ENCODE measurements at places on chromosomes 4 and X.

DNA sequence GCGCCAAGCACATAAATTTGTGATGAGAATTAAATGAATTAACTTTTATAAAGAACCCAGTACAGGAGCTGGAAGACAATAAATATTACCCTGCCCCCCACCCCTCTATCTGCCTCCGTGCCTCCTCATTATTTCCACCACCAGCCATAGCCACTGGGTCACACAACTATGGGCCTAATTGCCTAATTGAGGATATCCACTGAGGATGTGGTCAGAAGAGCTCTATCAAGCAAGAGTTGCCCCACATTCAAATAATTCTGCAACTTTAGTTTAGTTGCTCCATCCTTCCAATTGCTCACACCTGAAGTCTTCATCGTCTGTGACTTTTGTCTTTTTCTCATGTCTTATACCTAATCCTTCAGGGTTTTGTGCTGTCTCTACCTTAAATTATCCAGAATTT lies 9.5 kb upstream of the CXCL8 start:
- DNase-seq, result no peak

- DNase-seq, result no peak
Observed at GRCh38 chr4:82429728-82430192, 502 bp downstream of the HNRNPDL start.

- no peak for DNase-seq
Observed at GRCh38 chr4:54402880-54403480, 173.9 kb downstream of the PDGFRA start.

GRCh38 chr4:10015140-10015753 lies 6.0 kb downstream of the SLC2A9 start:
- DNase-seq, result peak; percentile 35

GRCh38 chrX:22343192-22343591 lies 70.5 kb downstream of the CBLL2 start:
- DNase-seq, result no peak

DNA sequence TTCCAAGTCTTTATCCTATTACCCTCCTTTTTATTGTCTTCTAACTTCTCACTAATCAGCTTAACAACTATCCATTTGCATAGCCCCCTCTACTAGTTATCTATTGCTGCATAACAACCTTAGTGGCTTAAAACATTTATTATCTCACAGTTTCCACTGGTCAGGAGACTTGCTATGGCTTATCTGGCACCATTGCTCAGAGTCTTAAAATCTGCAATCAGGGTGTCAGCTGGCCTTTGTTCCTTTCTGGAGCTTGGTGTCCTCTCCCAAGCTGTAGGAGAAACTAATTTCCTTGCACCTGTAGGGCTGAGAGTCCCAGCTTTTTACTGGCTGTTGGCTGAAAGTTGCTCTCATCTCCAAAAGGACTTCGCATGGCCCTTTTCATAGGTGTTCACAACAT lies 137.0 kb upstream of the SMIM31 start:
- DNase-seq, result no peak

DNA sequence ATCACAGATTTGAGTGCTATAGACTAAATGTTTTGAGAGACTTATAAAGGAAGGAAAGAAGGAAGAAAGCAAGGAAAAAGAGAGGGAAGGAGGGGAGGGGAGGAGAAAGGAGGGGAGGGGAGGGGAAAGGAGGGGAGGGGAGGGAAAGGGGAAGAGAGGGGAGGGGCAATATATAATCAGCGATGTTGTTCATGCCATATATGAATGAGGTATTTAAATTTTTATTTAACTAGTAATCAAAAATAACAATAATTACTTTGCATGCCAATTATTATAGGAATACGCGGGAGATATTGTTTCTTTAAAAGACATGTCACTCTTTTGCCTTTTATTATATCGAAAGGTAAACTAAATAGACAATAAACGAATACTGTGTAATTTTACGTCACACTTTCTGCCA lies 1029.7 kb downstream of the FAT4 start:
- no peak for DNase-seq

- no peak for DNase-seq
Observed at GRCh38 chr4:144090744-144091143, 49.8 kb downstream of the GYPA start.

GRCh38 chr4:139745111-139745639 lies 79.6 kb downstream of the MGST2 start:
- DNase-seq, result no peak

DNA sequence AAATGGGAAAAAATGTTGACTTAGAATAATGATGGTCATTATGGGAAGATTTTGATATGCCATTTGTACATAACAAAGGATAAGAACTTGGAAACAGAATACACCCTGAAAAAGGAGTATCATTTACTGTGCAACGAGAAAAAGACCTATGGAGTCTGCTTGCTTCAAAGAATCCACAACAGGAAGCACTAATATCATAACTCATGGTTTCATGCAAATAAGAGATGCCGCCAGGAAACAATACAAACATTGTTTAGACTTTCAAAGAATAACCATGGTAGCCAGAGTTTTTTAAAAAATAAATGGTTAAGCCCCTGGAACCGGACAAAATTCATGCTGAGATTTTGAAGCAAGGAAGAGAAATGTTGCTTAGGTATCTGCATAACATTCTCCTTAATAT lies 139.9 kb upstream of the ETNPPL start:
- DNase-seq, result no peak

GRCh38 chr4:158080354-158080753 lies 92.5 kb downstream of the GASK1B start:
- DNase-seq, result no peak

DNA sequence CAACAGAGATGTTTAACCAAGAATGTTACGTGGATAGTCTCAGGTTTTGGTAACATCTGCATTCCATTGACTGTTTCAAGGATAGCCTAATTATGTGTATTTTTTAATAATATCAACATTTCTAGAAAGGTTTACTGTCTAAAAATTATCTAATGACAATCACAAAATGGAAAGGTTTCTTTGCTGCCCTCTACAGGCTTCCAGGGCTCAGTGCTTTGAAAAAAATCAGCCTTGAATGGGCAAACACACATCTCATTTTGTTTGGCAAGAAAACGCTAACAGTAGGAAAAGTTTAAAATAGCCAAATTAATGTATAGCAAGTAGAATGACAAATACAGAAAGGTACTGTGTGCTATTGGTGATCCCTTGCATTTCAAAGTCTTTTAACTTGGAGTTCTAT lies 223.4 kb upstream of the PRPS2 start:
- DNase-seq, result no peak

- DNase-seq, result no peak
Observed at GRCh38 chrX:51776851-51777250, 33.6 kb downstream of the GSPT2 start.

GRCh38 chrX:72273718-72274117 lies 3.3 kb downstream of the RPS4X start:
- no peak for DNase-seq

DNA sequence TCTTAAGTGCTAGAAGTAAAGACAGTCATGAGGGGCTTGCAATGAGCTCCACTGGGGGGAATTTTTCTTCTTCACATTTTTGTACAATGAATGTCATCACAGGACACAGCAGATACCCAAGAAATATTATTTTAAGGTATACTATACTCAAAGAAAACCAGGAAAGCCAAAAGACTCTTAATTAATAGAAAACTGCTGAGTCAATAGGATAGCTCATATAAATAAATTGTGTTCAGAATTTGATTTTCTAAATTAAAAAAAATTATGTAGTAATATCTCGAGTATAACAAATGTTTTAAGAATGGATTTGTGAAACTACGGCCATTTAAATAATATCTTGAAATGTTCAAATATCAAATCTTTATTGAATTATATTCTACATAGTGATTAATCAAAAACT lies 25.7 kb upstream of the CXCL8 start:
- no peak for DNase-seq

DNA sequence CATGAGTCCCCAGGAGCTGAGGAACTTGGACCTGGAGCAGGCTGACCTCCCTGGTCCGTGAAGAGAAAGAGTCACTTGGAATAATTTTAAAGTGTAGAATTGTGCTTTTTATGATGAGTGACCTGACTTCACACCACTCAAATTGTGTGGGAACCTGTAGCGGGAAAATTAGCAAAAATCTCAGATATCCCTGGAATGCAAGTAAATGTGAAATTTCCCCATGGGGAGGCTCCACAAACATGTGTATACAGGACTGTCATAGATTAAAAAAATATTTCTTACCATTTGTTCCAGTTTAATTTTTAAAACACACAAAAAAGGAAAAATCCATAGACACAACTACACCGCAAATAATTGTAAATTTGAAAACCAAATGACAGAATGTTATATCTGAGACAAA lies 1079.6 kb upstream of the PABPC4L start:
- DNase-seq, result no peak

GRCh38 chr4:127822430-127822829 lies 40.3 kb downstream of the HSPA4L start:
- DNase-seq, result no peak

DNA sequence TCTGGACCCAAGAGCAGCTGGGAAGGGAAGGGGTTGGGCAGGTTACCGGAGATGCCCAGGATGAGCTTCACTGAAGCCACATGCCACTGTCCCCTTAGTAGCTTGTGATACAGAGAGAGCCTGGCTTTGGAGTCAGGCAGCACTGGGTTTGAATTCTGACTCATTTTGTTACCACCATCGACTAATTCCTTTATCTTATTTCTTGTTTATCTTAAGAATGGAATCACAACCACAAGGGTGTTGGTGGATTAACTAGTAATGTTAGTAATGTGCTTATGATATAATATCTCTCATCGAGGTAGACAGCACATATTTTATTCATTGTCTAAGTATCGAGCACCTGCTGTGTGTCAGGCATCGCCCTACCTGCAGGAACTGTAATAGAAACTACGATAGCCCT lies 17.7 kb upstream of the STX18 start:
- DNase-seq, result no peak

GRCh38 chr4:150181536-150181935 lies 103.3 kb downstream of the DCLK2 start:
- no peak for DNase-seq

DNA sequence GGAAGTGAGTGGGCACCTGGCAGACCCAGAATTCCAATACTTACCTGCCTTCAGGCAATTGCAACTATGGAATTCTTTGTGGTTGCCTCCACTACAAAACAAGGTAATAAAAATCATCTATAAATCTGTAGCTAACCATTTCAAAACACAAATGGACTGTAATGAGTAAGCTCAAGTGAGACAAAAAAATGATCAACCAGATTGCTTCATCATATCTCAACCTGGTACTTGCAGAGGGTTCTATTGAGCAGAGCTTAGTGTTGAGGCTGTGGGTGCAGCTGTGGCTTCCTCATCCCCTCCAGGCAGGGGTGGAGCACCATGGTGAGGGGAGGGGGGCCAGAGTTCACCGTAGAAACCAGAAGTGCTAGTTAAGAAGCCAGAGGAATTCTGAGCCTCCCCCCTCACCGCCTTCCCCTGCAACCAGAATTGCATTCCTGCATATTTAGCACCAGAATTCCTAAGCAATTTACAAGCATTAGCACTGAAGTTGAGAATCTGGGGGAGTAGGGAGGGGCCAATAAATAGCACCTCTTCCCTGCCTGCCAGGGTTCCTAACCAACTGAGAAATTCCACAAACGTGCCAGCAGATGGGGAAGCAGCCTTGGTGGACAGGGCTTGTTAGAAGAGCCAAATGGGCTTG lies 11.5 kb downstream of the CTAG1A start:
- no peak for DNase-seq

DNA sequence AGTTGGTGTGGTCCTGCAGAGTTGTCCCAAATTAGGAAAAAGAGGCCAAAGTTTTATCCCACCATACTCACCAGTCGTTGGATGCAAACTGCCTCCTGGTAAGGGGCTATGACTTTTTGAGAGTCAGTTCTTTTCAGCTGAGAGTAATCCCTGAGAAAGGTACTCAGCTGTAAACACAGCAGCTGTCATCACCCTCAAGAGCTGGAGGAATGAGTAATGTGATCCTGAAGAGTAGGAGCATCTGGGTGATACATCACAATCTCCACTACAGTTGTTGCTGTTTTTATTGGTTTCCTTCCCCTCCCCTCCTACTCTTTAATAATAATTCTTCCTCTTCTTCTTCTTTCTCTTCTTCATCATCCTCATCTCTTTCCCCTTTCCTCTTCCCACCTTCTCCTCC lies 5.7 kb downstream of the MAGEE1 start:
- DNase-seq, result no peak

Data from LNCaP clone FGC (cell line).